Activated naive CD4-positive, alpha-beta T cell (primary cell): ENCODE measurements at places on chromosomes 16 and 17.

DNA sequence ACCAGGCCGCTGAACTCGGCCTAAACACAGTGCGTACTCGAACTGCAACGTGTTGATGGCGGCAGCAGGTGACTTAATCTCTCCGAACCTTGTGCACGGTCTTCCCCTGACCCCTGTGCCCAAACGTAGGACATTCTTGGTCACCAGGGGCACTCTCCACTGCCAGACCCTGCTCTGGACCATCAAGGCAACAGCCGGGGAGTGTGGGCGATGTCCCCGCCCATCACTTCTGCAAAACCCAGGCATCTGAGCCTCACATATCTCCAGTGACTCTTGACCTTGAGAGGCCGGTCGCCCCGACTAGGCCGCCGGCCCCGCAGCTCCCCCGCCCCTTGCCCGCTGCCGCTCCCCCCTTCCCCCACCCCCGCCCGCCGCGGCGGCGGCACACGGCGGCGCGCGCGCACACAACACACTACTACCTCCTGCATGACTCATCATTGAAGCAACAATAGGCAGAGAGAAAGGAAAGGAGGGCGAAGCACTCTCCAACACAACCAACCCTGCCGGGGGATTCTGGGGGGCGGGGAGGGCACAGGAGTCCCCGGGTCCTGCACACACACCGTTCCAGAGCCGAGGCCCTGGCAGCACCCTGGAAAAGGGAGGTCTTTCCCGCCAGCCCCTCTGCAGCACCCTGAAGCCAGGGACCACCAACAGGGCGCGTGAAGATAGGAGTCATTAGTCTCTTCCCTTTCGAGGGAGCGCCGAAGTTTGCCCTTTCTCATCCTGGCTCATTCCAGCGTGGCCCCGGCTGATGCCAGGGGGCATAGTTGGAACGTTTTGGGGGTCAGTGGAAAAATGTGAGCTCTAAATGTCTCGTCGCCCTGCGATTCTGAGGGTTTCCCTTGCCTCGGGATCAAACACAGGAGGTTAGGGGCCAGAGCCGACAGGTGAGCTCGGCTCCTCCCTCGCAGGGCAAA, 1.9 kb downstream of the MNT start:
- no peak for DNase-seq

- DNase-seq: no peak
Observed at GRCh38 chr17:51765282-51766135, 393.0 kb downstream of the CA10 start.

GRCh38 chr17:35073183-35073790, 9.8 kb upstream of the RFFL start:
- no peak for DNase-seq

DNA sequence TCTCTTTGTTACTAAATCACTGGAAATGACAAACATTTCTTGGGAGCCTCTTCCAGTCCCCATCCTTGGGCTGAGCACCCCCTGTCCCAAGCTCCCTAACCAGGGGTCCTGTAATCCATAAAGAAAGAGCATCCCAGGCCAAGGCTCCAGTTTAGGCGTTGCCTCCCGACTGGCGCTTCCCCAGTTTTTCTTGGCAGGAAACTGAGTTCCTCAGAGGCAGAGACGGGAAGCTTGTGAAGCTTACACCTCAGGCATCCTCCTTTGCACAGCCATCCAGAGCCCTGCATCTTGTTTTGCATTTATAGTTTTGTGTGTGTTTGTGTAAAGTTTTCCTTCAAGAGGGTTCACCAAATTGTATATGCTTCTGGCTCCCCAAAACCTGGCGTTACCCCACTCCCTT, 7.1 kb downstream of the COPZ2 start:
- no peak for DNase-seq

DNA sequence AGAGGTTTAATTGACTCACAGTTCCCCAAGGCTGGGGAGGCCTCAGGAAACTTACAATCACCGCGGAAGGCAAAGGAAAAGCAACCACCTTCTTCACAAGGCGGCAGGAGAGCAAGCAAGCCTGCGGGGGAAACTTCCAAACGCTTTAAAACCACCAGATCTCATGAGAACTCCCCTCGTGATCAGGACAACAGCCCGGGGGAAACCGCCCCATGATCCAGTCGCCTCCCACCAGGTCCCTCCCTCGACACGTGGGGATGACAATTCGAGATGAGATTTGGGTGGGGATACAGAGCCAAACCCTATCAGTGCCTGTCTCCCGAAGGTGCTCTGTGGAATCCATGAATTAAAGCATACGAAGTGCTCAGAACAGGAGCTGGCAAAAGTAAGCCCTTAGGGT, 43.9 kb upstream of the ABR start:
- DNase-seq: no peak

DNA sequence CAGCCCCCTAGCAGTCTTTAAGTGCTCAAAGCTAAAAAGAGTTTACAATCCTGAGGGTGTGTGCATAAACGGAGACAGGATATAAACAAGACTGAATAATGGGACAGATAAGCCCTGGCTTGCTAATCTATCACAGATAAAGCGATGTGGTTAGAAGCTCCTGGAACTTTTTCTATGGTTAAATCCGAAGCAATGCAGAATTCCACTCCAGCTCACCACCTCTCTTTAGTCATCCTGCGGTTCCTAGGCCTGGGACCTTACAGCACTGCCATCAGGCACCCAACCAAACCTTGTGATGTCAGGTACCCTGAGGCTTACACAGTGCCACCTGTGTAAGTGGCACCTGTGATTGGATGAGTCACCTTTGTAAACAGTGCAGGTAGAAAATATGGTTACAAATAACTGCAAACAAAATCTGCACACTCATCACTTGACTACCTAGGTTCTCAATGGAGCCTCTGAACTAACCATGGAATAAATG, 31.5 kb upstream of the B4GALNT2 start:
- DNase-seq: no peak

GRCh38 chr16:19235478-19235877, 50.1 kb upstream of the CLEC19A start:
- DNase-seq: no peak

DNA sequence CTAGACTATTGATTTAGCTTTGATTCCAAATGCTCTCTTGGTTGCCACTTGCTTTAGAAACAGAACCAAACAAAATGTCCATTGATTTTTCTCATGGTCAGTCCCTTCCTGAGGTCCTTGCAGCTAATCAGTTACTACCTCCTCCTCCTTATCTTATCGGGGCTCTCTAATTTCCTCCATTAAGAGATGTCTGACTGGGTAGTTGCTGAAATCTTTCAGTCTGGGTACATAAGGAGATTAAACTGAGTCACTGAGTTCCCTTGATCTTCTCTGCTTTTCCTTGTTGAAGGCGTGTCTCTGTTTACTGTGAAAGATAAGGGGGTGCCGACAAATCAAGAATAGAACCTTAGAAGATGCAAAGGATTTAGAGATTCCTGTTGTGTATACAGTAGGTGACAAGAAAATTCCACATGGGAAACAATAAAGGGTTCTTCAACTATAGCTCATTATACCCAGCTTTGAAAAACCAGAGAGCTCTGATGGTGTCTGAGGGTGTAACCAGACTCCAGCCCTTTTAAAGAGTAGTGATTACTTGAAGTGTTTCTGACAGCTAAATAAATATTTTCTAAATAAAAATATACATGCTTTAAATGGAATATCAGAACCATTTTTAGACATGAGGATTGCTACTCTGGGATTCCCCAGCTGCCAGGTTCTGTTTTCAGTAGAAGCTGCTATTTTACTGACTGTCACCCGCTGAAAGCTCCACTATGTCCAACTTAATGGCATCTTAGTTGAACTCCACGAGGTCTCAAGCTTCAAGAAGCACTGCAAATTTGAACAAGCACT, 791.3 kb upstream of the SOX9 start:
- no peak for DNase-seq

DNA sequence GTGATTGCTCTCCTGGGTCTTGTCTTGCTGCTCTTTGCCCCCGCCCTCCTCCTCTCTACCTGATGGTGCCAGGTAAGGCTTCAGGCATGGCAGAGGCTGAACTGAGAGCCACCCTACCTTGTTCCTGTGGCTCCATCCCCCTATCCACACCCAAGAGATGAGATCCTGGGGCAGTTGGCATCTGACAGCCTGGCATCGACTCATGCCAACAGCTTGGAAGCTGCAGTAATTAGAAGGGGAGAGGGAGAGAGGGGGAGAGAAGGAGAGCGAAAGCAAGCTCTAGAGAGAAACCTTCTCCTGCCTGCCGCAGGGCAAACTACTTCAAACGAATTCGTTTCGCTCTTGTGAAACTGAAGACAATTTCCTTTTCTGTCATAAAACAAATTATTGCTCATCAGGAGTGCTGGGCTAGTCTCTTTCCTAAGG, 13.8 kb upstream of the SP6 start:
- DNase-seq: no peak
